Left renal cortex interstitium (tissue), 4 donors: ENCODE measurements at places on chromosomes 1 and 21.

DNA sequence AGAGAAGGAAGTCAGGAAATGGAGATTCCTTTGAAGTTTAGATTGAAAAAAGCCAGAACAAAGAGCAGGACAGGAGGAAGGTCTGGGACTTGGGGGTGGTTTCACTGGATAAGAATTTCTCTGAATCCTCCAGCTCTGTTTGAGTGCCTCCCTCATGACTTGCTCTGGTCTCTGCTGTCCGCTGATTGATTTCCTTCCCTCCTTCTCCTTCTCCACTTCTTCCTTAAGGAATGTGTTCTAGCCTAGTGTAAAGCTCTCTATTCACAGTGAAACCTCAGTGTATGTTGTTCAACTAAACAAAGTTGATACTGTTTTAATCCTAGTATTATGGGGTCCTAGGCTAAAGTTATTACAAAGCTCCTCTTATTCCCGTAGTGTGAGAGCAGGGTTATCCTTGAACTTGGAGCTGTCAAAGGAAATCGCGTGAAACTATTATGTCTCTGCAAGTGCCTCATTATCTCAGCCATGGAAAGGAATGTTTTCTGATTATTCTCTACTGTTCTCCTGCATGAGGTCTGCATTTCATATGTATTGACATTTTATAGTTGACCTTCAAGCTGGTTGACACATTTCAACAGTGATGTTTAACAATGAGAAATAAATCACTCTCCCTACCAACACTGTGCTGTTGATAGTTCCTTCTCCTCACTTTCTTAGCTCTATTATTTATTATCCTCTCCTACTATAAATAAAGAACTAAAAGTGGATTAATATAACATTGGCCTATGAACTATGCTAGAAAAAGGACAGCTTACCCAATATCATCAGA is 82.7 kb upstream of the KCTD3 start:
- no peak for DNase-seq

- DNase-seq: no peak
Observed at GRCh38 chr1:178962853-178963711, 62.6 kb upstream of the FAM20B start.

GRCh38 chr1:233086961-233087881 is 136.8 kb downstream of the NTPCR start:
- DNase-seq: no peak

GRCh38 chr1:159900755-159901360 is 893 bp upstream of the CFAP45 start:
- DNase-seq: no peak

DNA sequence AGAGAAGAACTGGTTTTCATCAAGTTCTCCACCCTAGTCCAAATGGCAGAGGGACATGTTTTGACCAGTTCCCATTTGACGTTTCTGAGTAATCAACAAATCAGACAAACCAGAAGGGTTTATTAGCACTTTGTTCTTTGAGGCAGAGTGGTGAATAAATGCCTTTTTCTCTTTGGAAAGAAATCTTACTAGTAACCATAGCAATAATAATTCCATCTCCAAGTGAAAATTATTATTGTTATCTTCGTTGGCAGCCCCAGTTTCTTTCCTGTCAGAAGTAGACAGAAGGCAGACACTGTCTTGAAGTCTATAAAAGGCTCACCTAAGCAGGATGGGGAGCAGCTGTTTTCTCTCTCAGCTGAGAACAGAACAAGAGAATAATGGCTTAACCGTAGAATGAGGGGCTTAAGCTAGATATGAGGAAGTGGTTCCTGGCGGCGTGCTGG is 391.6 kb downstream of the PBX1 start:
- DNase-seq: no peak

- no peak for DNase-seq
Observed at GRCh38 chr21:42423685-42424084, 20.0 kb downstream of the UBASH3A start.

GRCh38 chr1:82245345-82246014 is 444.7 kb downstream of the ADGRL2 start:
- no peak for DNase-seq

DNA sequence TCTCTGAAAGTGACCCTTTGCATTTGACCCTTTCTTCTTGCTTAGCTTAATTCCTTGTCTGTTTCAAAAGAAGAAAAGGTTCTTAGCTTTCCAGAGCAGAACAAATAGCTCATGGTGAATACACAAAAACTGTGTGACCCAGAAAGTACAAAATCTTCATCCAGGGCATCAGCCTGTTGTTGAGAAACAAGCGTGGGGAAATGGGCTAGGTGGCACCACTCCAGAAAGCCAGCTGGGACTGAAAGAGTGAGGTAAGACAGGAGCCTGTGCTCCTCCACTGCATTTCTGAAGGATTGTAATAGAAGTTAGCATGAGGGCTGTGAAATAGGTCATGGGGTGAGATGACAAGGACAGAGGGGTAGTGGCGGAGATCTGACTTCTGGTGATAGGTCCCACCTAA is 45.8 kb downstream of the CYP2J2 start:
- DNase-seq: no peak

DNA sequence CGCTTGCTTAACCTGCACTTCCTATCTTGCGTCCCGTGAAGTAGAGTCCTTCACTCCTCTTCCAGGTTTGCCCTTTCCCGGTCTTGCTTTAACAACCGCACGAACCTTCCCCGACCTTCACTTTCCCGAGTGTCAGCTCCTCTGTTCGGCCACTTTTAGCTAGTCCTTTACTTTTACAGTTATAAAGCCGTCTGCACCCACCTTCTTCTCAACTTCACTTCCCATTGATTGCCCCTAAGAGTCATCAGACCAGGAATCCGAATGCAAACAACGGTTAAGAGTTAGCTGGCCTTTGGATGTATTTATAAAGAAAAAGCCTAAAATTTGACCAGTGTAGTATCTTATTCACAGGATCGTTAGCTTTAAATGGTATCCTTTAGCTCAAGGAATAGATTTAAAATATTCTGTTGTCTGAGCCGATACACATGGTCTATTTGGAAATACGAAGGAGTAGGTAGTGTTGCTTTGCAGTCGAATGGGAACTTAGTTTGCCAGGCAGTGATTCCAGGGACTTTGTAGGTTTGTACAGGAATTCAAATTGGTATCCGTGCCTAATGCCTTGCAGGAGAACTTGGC is 1.4 kb downstream of the PPP2R5A start:
- DNase-seq: peak; percentile 29

- DNase-seq: no peak
Observed at GRCh38 chr1:114368560-114369255, 142.3 kb downstream of the TRIM33 start.

DNA sequence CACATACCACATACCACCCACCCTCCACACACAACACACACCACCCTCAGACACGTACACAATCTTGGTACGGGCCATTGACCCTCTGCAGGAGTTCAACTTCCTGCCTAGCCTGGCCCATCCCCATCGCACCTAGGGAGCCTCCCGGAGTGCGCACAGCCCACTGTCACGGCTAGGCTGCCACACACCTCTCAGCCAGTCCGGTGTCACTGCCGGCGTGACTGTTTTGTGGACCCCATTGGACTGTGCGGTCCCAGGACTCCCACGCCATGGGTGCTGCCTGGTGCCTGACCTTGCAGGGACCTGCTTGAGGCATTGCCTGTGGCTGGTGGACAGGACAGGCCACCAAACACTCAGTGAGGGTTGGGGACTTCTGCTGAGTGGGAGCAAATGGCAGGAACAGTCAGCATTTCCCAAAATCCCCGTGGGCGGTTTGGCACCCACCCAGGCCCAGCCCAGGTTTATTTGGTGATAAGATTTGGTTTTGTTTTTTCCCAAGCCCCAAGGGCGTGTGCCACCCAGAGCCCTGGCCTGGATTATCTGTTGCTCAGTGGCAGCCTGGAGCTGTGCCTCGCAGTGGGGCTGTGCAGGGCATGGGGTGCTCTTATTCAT is 27.7 kb downstream of the RAB7B start:
- DNase-seq: no peak

GRCh38 chr1:33001282-33001681 is 35.4 kb downstream of the AK2 start:
- DNase-seq: no peak

DNA sequence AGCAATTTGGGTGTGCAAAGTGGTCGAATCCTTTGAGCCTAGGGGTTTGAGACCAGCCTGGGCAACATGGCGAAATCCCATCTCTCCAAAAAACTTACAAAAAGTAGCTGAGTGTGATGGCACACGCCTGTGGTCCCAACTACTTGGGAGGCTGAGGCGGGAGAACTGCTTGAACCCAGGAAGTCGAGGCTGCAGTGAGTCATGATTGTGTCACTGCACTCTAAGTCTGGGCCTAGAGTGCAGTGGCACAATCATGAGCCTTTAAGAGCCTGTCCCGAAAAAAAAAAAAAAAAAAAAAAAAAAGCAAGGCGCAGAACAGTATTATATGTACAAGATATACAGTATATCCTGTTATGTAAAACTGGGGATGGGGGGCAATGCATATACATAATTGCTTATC is 25.1 kb upstream of the HTR1D start:
- DNase-seq: no peak

DNA sequence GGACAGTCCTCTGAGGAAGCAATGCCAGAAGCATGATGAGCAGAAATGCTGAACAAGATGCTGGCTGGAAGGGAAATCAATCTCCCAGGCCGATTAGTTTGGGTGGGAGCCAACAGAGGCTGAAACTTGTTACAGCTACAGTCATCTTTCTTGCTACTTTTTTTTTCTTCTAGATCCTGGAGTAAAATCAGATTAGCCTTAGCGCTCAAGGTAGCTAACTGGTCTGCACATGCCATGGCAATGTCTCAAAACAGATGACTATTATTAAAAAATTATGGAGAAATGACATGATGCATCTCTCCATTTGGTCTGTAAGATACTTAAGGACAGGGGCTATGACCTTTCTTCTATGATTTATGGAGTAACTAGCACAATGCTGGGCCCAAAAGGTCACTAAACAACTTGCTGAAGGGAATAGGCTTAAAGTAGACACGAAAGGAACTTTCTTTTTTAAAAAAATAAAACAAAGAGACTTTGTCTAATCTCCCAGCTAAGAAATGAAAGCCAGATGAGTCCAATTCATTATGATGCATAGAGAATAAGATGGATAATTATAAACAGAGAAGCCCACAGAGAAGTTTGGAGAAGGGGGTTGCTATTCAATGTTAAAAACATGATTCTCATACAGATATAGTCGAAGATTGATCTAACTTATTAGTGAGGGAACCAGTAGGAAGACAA is 42.5 kb downstream of the UTP25 start:
- DNase-seq: no peak

DNA sequence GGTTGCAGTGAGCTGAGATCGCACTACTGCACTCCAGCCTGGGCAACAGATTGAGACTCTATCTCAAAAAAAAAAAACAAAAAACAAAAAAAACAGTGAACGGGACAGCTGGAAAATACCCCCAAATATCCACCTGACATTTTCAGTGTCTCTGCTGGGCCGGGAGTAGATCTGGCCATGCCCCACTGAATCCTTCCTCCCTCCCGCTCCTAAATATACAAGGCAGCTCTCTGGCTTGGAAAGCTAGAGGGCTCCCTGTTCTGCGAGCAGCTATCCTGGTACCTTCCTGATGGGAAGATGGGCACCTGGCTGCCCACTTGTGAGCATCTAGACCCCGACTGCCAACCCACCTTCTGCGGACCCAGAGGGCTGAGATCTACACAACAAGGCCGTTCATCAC is 21.4 kb downstream of the SPSB1 start:
- no peak for DNase-seq

DNA sequence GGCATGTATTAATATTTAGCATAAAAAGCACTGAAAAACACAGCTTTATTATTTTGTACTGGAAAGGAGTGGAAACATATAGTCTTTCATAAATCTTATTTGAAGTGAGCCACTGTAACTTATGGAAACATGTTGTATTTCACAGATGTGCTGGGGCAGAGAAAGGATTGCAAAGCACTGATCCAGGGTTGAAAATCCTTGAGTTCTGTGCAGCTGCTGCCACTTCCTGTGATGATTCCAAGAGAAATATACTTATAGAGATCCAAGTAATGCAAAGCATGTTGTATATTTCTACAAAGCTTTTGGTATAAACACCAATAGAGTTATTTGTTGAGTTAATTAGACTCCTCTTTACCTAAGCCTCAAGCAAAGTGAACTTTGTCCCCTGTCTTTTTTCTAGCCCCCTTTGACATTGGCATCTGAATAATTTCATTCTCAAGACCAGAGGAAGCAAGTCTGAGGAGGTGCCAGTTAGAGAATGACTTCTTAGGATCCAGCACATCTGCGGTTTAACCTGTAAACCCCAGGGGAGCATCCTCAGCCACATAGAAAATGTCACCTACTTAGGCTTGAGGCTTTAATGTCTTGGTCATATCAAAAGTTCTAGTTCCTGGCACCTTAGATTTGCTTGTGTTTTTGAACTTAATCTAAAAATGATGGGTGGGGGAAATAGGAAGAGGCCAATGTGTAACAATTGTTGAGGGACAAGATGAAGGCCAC is 173.3 kb downstream of the FASLG start:
- DNase-seq: no peak

GRCh38 chr21:14115646-14116045 is 95.1 kb downstream of the LIPI start:
- DNase-seq: no peak

GRCh38 chr1:53730224-53730865 is 8.6 kb downstream of the GLIS1 start:
- DNase-seq: no peak

DNA sequence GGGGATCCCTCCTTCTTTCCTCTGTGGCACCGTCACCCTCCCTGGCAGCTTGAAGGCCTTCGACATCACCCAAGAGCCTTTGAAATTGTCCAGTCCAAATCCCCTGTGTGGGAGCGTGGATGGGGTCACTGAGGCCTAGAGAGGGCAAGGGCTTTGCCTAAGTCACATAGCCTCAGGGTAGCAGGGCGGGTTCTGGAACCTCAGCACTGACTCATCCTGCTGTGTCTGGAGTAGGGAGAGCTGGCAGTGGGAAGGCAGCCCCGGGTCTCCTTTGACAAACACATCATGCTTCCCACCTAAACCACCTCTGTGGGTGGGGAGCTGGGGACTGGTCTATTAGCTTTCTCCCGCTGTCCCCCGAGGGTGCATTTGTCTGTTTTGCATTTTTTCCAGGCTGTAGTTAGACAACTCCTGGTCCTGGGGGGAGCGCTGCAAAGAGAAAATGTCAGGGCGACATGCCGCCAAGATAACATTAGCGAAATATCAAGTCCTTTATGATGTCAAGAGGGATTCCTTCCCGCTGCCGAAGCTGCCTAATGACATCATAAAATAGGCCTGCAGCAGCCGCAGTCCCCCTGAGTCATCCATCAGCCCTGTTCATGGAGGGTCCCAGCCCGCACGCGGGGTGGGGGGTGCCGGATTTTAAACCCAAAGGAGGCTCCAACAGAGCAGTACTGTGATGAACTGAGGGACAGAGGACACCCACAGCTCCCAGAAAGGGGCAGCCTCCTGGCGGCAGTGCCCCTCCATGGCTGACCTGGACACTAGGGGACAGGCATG is 77.0 kb upstream of the POU3F1 start:
- DNase-seq: no peak
